Fibroblast of villous mesenchyme (primary cell): ENCODE measurements at places on chromosomes 3 and 15. TPM values are rescaled to one million over a fixed set of nuclear protein-coding genes. Genes with fewer than 3 reads are reported as not detected.

The CPEB1 gene
- 3.9 and 7.1 TPM in 2 replicates for total RNA-seq

DNA sequence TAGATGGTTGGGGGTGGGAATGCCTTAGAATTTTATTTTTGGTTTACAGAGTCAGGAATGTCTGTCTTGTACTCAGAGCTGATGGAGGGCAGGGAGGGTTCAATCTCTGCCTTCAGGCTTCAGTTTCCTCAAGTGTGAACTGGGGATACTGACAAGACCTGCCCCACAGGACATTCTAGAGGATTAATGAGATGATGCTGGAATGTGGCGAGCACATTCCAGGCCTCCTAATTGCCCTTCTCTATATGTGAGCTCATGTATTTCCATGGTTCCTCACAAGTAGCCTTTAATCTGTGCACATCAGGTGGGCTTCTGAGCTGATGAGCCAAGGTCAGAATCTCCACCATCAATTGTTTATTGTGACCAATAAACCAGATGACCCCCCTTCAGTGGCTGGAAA is 90.4 kb downstream of the CACNA2D3 start:
- DNase-seq, result no peak

The MAP1A gene
- total RNA-seq, result 60.9 and 65.7 TPM in 2 replicates

GRCh38 chr3:38479431-38480092 is 16.6 kb upstream of the EXOG start:
- peak; percentile 71 for DNase-seq

DNA sequence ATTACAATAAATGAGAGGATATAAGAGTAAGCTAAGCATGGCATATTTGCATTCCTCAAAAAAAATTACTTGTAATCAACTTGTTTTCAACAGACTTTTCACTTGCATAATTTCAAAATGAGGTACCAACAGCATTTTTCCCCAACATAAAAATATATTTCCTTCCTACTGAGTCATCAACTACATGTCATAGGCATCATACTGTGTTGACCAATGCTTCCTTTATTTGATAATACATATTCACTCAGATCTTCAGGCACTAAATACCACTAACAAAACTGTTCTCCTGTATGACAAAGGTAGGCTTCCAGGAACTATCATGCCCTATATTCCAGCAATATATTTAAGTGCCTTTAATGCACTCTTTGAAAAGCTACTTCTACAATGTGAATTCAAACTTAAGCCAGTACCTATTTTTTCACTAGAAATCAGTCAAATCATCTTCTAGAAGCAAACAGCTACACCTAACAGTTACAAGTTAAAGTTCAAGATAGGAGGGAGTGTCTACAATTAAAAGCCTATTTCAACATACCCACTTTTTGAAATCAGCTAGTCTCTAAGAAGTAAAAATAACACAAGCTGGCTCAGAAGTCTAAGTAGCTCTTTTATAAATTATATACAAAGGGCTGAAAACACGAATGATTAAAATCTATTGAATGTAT is 11.3 kb downstream of the ADAM10 start:
- DNase-seq, result peak; percentile 43

The PPP1R14D gene
- not detected in 2 replicates for total RNA-seq

- DNase-seq, result peak; percentile 73
These were observed 28.1 kb upstream of the CNBP start for GRCh38 chr3:129211772-129212171.

The CD276 gene
- 81.2 and 93.4 TPM in 2 replicates for total RNA-seq

GRCh38 chr15:55564347-55565145 is 23.6 kb downstream of the PYGO1 start:
- DNase-seq, result no peak

DNA sequence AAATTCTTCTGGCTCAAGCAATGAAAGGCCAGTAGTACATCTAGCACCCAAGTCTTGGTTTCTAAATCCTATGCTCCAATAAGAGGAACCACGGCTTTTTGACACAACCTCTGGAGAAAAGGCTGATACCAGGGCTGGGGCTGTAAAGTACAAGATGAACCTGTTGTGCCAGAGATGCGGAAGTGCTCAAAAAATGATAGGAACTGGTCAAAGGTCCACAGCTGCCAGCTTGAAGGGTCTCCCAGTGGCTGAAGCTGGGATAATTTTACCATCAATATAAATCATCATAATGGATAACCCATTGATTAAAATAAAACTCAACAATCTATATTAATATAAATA is 558 bp upstream of the NCEH1 start:
- no peak for DNase-seq

- DNase-seq, result no peak
These were observed 16.1 kb downstream of the SLMAP start for GRCh38 chr3:57772251-57772650.

DNA sequence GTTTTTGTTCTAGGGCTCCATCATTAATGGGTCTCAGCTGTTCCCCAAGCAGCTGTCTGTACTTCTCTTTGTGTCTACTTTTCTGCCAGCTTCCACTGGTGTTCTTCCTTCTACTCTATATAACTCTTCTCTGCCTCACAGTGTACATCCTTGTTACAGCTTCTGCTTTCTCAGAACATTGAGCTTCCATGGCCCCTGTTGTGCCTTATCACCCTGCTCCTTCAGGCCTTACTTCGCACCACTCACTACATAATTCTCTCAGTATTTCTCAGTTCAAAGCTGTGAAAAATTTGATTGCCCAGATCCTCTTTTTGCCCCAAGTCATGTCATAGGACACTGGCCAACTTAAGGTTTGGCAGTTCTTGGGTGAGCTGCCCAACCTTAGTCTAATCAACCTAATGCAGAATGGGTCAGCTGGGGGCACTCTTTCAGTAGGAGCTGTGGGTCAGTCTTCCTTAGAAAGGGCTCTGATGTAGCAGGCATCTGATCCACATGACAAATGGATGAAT is 28.9 kb downstream of the CSTA start:
- DNase-seq, result no peak

The PLXNB1 gene
- 26.1 and 35.0 TPM in 2 replicates for total RNA-seq

DNA sequence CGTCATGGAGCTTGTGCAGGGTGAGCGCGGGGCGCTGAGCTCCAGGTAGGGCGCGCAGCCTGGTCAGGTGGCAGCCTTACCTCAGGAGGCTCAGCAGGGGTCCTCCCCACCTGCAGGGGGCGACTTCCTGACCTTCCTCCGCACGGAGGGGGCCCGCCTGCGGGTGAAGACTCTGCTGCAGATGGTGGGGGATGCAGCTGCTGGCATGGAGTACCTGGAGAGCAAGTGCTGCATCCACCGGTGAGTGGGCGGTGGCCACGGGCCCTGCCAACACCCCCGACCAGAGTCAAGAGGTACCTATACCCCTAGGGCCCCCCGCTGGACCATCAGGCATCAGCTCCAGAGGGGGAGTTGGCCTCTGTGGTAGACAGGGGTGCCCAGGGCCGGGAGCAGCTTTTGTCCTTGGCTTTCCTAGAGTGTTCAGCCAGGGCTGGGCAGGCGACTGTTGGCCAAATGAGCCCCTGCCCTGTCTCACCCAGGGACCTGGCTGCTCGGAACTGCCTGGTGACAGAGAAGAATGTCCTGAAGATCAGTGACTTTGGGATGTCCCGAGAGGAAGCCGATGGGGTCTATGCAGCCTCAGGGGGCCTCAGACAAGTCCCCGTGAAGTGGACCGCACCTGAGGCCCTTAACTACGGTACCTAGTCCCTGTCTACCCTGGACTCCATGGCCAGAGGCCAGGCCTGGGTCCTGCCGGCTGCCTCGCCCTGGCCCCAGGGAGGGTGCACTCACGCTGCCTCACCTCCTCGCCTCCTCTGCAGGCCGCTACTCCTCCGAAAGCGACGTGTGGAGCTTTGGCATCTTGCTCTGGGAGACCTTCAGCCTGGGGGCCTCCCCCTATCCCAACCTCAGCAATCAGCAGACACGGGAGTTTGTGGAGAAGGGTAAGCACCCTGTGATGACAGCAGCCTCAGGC is 9.1 kb downstream of the FES start:
- no peak for DNase-seq

GRCh38 chr3:71585887-71586809 is 2.6 kb upstream of the FOXP1 start:
- DNase-seq, result peak; percentile 70

The LRRN1 gene
- total RNA-seq, result under 0.01 TPM in 2 replicates

The ITIH3 gene
- total RNA-seq, result 1.6 and 8.2 TPM in 2 replicates

The PGBD4 gene
- 1.9 and 2.6 TPM in 2 replicates for total RNA-seq

The TP53BP1 gene
- total RNA-seq, result 83.4 and 94.1 TPM in 2 replicates

DNA sequence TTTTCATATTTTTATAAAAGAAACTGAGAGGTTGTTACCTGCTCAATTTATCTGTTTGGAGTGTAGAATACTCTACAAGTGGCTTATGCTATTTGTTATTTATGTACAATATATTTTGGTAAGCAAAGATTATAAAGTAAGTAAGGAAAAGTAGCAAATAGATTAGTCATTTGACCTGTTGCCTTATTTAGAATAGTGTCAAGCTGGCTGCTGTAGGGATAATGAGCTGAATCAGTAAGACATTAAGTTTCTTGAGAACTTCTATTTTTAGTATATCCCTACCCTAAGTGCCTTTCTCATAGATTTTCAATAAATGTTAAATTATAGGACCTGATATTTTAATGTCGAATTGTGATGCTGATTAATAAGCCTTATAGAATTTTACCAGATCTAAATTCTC is 37.2 kb downstream of the ECT2 start:
- DNase-seq, result peak; percentile 58

The MESP1 gene
- under 0.01 TPM in 2 replicates for total RNA-seq

GRCh38 chr15:43249699-43250203 is 17.0 kb downstream of the TGM5 start:
- DNase-seq, result peak; percentile 33

DNA sequence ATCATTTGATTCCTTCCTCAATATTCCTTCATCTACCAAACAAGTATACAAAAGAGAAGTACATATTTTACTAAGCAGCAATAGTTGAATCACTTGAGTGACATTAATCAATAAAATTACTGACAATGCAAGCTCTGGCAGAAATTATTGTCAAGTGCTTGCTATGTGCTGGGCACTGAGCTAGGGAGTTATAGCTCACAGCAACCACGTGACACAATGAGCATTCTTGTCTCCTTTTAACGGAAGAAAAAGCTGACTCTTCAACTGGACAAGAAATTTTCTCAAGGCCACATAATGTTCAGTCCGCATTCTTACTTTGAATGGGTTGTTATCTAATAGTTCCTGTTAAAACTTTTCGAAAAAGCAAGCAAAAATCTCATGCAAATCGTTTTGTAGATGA is 500.1 kb downstream of the PYDC2 start:
- no peak for DNase-seq

GRCh38 chr15:48794697-48795134 is 16.2 kb downstream of the CEP152 start:
- DNase-seq, result peak; percentile 28

The APEH gene
- 104 and 109 TPM in 2 replicates for total RNA-seq

GRCh38 chr3:71629711-71630110 is 46.2 kb upstream of the FOXP1 start:
- DNase-seq, result peak; percentile 5

GRCh38 chr3:11662392-11662990 is 18.8 kb upstream of the VGLL4 start:
- DNase-seq, result no peak

GRCh38 chr15:38440353-38441129 is 13.4 kb upstream of the FAM98B start:
- peak; percentile 75 for DNase-seq

DNA sequence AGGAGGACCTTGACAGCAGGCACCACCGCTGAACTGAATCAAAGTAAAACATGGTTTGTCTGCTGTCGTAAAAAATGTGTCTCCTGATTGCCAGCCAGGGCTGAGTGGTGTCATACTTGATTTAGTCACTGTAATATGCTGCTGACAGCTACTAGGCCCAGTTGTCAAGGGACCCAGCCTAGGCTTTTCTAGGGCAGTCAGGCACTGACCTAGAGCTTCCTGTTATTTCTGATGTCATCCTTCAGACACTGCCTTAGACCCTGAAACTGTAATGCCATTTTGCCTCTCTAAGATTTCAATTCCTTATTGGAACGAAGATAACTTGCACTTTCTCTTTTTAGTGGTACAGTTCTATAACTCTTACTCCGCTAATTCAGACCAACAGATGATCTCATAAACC is 2.6 kb upstream of the MRPL3 start:
- no peak for DNase-seq

The IP6K2 gene
- total RNA-seq, result 46.4 and 55.7 TPM in 2 replicates

DNA sequence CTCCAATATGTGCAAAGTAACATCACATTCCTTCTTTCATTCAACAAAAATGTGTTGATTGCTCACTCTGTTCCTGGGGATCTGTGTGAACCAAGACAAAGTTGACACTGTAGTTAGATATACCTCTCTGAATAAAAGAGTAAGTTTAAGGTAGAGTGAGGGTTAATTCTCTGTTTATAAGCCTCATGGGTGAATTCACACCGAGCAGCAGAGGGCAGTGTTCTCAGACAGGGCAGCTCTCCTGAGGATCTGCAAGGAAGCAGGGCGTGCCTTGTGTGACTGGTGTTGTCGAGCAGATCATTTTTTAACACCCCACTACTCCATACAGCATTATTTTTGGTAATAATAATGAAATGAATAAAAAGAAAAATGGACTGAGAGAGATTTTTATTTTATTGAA is 34.4 kb downstream of the PAQR9 start:
- peak; percentile 31 for DNase-seq

The CCR2 gene
- total RNA-seq, result not detected in 2 replicates

DNA sequence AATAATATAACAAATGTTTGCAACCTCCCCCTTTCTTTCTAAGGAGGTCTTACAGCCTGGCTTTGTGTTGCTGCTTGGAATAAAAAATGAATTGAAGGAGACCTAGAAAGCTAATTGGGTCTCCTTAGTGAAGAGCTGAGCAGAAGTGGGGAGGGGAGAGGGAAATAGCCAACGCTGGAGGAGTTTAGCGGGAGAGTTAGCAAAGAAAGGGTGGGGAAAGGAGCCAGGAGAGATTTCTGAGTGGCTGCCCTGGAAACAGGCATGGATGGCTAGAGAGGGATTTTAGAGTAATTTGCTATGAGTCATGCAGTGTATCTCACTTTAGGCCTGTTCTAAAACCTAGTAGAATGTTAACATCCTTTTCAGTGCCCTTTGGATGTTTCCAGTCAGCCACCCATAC is 45.2 kb upstream of the PFN2 start:
- DNase-seq, result no peak

DNA sequence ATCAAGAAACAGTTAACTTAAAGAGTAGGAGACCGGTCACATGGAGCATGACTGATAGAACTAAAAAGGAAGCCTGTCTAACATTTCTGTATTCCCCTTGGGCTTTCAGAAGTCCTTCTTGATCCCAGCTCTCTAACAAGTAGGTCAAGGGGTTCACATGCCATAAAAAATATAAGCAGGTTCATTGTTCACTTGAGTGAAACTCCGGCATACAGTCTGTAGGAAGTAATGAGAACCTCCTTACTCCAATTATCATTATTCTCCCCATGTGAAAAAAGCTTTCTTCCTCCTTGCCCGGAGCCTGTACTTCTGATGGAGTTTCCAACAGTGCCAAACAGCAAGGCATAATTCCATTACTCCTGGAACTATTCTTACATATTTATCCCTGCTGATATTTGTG is 242.8 kb upstream of the CNTN4 start:
- no peak for DNase-seq

DNA sequence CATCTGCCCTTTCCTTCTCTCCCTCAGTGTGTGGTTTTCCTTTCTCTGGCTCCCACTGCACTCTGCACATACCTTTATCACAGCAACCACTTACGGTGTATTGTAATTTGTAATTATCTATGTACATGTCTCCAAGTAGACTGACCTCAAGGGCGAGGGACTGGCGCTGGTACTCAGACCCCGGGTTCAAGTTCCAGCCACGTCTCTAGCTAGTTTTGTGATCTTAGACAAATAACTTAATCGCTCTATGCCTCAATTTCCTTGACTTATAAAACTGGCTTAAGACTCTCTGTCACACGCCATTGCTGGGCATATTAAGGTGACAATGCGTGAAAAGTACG is 607 bp upstream of the SENP2 start:
- peak; percentile 5 for DNase-seq

- DNase-seq, result peak; percentile 72
These were observed 40.3 kb downstream of the EIF4E3 start for GRCh38 chr3:71684757-71685386.
